ENCODE measurements at places on chromosomes 5 and 9. TPM values are rescaled to one million over a fixed set of nuclear protein-coding genes. Genes with fewer than 3 reads are reported as not detected.

The ANKRD20A1 gene
- total RNA-seq: 1.2 TPM

The WNT8A gene
- total RNA-seq: not detected

The FRMPD1 gene
- not detected for total RNA-seq

The PDZD2 gene
- total RNA-seq: not detected

The BTNL3 gene
- total RNA-seq: not detected

The CAVIN4 gene
- total RNA-seq: 0.11 TPM

The APBA1 gene
- not detected for total RNA-seq

The PIGO gene
- total RNA-seq: 19.8 TPM

The SOHLH1 gene
- total RNA-seq: not detected

The ANGPTL2 gene
- total RNA-seq: not detected

The TCF7 gene
- 50.3 TPM for total RNA-seq

The SPATA31A3 gene
- total RNA-seq: not detected

The TRPM3 gene
- total RNA-seq: not detected

The ACOT12 gene
- not detected for total RNA-seq

The UGT3A1 gene
- not detected for total RNA-seq

The DDX46 gene
- total RNA-seq: 60.8 TPM

The QRFP gene
- not detected for total RNA-seq

The RNF44 gene
- total RNA-seq: 55.3 TPM

The PRRX2 gene
- 1.2 TPM for total RNA-seq

Data from activated CD8-positive, alpha-beta T cell treated with anti-CD3 and anti-CD28 coated beads for 36 hours (primary cell).